Esophagus squamous epithelium (tissue), 5 donors: ENCODE measurements at places on chromosomes 2 and 18.

DNA sequence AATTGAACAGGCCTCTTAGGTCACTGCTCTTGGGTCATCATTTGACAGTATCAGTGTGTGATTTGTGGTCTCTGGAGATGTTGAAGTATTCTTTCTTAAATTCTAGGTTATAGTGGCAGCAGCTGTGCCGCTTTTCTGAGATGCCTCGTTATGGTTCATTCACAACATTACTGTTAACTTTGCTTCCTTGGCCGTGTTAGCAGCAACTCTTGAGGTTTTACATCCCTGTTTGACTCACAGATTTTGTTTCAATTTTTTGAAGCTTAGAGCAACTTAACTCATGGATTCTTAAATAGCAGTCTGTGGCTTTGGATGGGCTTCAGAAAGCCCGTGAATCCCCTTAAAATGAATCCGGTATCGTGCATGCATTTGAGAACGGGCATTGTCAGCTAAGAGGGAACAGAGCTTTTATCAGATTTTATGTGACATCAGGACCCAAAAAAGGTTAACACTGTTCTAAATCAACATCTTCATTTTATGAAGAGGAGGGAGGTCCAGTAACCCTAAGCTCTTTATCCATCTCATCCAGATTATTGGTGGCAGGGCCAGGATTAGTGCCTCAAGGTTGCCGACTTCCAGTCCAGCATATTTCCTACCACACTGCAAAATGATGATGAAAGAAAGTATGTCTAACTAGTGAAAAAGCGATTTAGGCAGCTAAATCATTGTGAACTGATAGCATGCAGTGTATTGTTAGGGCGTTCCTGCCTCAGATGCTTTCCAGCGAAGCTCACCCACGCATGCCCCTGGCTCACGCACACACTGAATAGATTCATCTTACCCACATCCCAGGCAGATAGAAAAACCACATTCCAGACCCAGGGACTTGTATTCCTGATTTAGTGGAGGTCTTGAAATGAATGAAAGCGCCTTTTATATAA, 5.1 kb downstream of the TRIB2 start:
- no peak for DNase-seq

GRCh38 chr2:129050101-129050500, 731.4 kb upstream of the HS6ST1 start:
- no peak for DNase-seq

DNA sequence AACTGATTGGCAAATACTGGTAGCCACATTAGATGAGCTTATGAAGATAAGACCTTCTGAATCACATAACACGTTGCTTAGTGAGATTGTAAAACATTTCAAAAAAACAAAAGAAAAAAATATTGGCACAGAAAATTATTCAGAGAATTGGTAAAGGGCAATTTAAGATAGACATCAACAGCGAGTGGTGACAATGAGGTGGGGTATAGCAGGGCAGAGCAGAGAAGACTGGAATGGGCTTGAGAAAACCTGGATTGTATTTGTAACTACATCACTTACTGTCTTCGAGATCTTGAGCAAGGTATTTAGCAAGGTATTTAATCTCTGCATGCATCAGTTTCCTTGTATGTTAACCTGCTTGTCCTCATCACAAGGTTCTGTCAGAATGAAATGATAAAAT, 313.0 kb upstream of the MEIS1 start:
- no peak for DNase-seq

DNA sequence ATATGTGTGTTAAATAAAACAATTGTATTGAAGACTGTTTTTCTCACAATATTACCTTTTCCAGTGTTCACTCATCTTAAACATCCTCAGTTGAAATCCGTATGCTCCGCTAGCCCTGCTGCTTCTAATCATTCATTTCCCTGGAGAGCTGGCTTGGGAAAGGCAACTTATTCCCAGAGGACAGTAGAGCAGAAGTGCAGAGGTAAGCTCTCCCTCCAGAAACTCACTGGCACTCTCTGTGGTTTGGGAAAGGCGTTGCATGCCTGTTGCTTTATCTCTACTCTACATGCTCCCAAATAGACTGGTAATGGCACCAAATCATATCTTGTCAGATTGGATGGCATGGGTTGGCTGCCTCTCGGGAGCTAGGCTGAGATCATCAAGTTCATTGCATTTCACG, 117.1 kb upstream of the BOD1L2 start:
- DNase-seq, result no peak

GRCh38 chr18:67916097-67916496, 399.6 kb upstream of the DSEL start:
- DNase-seq, result no peak

DNA sequence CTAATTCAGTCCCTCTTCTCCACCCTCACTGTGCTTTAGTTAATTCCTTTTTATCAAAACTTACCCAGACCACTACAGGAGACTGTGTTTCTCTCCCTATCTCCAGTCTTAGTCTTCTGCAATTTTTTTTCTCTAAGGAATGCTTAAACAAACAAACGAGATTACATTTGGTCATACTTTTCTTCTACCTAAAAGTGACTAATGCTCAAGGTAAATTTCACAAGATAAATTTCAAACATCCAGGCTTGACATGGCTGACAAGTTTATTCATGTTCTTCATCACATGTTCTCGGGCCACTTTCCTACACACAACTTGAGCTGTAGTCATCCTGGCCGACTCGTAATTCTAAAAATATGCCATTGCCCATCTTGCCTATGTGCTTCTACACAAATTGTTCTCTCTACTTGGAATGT, 23.2 kb upstream of the ACSL3 start:
- DNase-seq, result no peak

DNA sequence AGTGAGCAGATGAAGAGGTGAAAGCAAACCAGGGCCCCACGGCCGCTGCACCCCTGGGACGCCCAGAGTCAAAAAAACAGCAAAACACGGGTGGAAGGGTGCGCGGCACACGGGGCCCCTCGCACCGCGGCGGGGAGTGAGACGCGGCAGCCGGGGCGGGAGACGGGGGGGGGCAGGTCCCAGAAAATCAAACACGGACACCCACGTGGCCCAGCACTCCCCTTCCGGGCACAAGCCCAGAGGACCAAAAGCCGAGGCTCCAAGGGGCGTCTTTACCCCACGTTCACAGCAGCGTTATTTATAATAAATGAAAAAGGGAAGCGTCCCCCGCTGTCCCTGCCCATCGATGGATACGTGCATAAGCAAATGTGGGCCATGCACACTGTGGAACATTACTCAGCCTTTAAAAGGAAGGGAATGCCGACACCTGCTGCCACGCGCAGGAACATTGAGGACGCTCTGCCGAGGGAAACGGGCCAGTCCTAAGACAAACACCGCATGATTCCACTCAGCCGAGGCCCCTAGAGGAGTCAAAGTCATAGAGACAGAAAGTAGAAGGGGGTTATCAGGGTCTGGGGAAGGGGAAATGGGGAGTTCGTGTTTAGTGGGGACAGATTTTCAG, 677 bp upstream of the COPS9 start:
- no peak for DNase-seq

GRCh38 chr18:404061-404636, 96.4 kb downstream of the COLEC12 start:
- DNase-seq, result no peak

DNA sequence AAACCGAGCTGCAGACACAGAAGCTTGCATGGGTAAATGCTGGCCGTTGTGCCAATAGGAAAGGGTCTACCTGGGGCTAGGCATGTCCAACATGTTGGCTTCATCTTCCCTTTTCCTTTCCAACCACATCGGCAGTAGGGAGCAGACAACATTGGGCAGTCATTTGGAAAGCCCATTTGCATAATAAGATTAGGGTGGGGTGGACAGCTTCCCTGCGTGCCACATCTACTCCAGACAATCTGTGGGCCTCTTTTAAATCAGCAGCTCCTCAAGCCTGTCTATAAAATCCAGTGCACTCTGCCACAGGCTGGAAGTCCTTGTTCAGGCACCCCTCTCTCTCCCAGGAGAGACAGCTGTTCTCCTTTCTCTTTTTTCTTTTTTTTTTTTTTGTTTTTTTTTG, 203.6 kb upstream of the KYNU start:
- DNase-seq, result no peak
